ENCODE measurements at places on chromosomes 12 and 14.

GRCh38 chr12:109919456-109919855, 19.4 kb downstream of the TCHP start:
- no peak for DNase-seq

GRCh38 chr14:29722831-29723230, 204.8 kb downstream of the PRKD1 start:
- no peak for DNase-seq

- no peak for DNase-seq
Measured at GRCh38 chr12:127272864-127273263, 994.1 kb upstream of the TMEM132C start.

GRCh38 chr14:24863968-24864684, 185.8 kb downstream of the STXBP6 start:
- no peak for DNase-seq

DNA sequence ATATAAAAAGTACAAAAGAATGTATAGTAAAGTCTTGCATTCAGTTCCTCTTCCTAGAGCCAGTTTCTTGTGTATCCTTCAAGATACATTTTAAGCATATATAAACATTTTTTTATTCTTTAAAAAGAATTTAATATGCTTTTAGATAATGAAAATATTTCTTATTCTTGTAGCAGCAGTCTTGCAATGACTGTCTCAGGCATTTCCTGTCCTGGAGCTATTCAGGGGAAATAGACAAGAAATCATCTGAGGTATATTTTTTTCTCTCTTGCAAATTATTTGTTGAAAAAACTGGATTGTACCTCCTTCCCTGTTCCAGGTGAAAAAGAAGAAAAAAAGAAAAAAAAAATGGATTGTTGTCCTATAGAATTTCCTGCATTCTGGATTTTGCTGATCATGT, 17.0 kb upstream of the ERBB3 start:
- no peak for DNase-seq

DNA sequence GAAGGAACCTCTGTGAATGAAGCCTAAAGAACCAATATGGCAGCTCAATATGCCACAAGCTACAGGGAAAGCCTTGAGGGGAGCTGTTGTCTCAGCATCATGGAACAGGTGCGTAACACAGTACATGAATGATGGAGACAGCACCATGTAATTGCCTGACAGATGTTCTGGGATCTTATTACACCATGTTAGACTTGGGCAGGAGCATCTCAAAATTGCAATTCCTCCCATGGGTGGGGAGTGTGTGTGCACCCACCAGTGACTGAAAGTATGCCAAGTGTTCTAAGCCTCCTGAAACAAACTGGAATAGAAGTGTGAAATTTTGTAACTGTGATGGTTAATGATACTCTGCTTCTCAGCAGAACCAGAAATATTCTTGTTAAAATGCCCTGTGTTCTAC, 151.0 kb upstream of the SRRM4 start:
- DNase-seq: no peak

- no peak for DNase-seq
Measured at GRCh38 chr14:71648725-71649124, 283.5 kb upstream of the RGS6 start.
